ENCODE measurements at places on chromosomes 1 and 21.
A peak's percentile ranks its signal among the peaks of the same experiment; 100 is the strongest.

DNA sequence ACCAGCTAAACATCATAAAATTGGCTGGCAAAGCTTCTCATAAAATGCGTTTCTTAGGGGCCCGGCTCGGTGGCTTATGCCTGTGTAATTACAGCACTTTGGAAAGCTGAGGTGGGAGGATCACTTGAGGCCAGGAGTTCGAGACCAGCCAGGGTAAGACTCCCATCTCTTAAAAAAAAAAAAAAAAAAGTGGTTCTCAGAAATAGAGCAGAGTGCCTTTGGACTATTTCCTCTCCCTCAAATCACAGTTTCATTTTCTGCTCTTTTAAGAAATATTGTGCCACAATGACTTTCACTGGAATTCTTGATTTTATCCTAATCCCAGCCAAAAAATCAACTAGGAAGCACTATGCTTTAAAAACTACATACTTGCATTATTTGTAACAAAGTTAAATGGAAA lies 13.3 kb downstream of the HSF2BP start:
- DNase-seq = no peak

GRCh38 chr1:210907251-210907805 lies 226.6 kb downstream of the KCNH1 start:
- no peak for DNase-seq

DNA sequence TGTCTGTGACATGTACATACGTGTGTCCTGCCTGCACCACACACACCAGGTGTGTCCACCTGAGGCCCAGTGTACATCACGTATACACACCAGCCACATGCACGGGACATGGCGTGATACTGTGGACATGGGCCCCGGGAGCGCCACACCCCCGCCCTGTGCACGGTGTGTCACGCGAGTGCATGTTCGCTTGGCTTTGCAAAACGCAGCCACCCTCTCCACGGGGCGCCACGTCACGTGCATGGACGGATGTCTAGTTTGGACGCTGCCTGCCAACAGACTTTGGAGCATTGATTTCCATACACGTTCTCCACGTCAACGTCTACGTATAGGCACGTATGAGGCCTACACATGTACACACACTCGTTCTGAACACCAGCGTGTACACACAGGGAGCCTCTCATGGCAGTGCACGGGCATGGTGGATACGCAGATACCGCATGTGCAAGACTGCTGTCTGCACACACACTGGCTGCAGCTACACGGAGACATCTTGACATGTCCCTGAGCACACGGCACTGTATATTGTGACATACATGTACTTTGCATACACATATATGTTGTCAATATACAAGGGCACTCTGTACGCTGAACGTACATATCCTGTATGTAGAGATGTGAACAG lies 2.7 kb downstream of the TMEM240 start:
- DNase-seq = no peak

GRCh38 chr1:243890576-243890975 lies 40.5 kb upstream of the AKT3 start:
- DNase-seq = no peak

GRCh38 chr21:44059710-44060109 lies 47.5 kb upstream of the PWP2 start:
- no peak for DNase-seq

- DNase-seq = no peak
These were observed 19.4 kb downstream of the TMEM81 start for GRCh38 chr1:205064741-205065316.

DNA sequence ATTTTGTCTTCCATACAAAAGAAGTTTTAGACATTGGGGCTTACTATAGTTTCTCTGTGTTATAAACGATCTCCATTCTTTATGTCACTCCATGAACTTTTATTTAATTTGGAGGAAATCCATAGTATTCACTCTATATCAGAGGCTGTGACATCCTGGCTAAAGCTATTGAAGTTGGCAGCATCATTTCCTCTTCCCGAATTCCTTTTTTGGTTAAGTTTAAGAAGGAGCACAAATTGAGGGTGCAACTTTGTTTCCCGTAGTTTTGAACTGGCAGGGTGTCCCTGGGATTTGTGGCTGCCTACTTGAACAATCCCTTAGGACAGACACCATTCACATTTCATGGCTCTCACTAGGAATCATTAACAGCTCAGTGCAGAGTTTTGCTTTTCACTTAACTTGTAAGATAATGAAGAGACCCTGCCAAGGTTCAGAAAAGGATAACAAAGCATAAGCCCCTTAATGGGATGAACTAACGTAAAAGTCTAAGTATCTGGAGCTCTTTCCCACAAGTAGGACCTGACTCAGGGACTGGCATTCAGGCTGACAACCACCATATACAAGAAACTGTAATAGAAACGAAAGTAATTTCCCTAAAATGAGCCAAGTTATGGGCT lies 13.9 kb downstream of the S1PR1 start:
- DNase-seq = no peak

DNA sequence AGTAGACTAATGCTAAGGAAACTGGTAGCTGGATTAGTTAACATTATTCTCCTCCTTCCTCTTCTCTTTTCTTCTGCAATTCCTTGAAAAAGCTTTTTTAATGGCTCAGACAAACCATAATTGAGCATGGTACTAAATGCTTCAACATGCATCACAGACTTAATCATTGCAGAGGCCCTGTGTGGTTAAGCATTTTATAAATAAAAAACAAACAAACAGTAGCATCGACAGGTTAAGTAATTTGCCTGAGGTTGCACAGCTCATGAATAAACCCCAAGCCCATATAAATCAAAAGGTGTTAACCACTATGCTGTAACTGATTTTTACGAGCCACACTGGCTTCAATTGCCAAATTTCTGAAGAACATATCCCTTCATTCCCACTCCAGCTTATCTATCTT lies 462.1 kb downstream of the LMO4 start:
- no peak for DNase-seq

- peak; percentile 45 for DNase-seq
These were observed at the start of gene CROCC for GRCh38 chr1:16921391-16922185. Gene CROCC, plus strand, starts transcription at chr1:16921931. Its CDS starts 88 bp downstream, at chr1:16922019.

DNA sequence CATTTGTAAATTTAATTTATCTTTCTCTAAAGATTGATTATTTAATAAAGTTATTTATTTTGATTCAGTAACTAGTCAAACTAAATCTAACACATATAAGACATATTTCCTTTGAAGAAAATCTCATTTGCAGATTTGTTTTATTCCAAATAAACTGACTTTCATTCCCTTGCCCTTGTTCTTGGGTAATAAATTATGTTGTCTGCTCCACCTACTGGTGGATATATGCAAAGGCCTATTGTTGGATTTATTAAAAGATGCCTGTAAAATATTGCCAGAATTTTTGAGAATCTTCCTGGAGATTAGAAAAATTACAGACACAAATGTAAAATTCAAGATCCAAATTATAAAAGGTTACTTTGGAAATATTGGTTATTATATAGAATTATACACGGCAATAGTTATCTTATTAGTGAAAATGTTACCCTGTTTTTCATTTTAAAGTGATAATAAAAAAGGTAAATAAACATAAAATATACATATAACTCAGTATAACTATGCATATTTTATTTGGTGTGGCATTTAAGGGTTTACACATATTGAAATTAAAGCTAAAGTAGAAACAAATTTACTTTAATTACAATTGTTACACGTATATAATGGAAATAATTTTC lies 116.1 kb downstream of the SPATA17 start:
- DNase-seq = peak; percentile 8

GRCh38 chr1:152461544-152461943 lies 47.5 kb upstream of the CRNN start:
- peak; percentile 81 for DNase-seq

GRCh38 chr1:9300573-9300972 lies 7.9 kb downstream of the SPSB1 start:
- no peak for DNase-seq

- DNase-seq = no peak
These were observed 29.4 kb upstream of the CSF1 start for GRCh38 chr1:109880971-109881894.

GRCh38 chr1:119564548-119564947 lies 57.5 kb downstream of the HSD3B1 start:
- DNase-seq = no peak

GRCh38 chr1:210438928-210439841 lies 110.5 kb downstream of the HHAT start:
- DNase-seq = no peak

DNA sequence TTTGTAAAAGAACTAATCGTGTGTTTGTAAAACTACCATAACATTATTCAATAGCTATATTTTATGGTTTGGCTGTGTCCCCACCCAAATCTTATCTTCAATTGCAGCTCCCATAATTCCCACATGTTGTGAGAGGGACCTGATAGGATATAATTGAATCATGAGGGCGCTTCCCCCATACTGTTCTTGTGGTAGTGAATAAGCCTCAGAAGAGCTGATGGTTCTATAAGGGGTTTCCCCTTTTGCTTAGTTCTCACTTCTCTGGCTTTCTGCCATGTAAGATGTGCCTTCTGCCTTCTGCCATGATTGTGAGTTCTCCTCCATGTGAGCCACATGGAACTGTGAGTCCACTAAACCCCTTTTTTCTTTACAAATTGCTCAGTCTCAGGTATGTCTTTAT lies 1372.3 kb downstream of the AMY1C start:
- no peak for DNase-seq

DNA sequence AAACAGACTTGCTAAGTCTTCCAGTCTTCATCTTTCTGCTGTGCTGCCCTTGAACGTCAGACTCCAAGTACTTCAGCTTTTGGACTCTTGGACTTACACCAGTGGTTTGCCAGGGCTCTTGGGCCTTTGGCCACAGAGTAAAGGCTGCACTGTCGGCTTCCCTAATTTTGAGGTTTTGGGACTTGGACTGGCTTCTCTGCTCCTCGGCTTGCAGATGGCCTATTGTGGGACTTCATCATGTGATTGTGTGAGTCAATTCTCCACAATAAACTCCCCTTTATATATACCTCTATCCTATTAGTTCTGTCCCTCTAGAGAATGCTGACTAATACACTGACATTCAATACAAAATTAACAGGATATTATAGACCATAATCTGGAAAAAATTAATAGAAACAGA lies 628.1 kb downstream of the PLPP3 start:
- DNase-seq = no peak

- peak; percentile 75 for DNase-seq
These were observed 5.1 kb downstream of the PMF1 start for GRCh38 chr1:156217871-156218270.

DNA sequence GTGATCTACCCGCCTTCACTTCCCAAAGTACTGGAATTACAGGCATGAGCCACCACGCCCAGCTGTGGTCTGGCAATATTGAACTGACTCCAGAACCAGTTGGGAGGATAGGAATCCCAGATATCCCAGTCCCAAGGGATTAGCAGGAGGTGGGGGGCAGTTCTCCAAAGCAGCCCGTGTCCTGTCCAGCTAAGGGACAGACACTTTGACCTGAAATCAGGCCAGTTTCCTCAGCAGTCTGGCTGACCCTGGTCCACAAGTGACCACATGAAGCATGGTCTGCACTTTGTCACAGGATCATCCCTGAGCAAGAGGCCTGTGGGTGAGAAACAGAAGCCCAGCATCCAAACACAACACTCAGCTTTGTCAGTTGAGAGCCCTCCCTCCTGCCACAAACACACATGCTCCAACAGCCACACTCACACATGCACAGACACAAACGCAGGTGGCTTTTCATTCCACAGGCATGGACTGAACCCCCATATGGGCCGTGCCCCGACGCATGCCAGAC lies 2.7 kb upstream of the FDPS start:
- DNase-seq = no peak

- DNase-seq = no peak
These were observed 97.5 kb upstream of the ARHGEF16 start for GRCh38 chr1:3356827-3357460.

GRCh38 chr21:39613041-39613934 lies 548 bp downstream of the B3GALT5 start:
- no peak for DNase-seq

GRCh38 chr1:70311369-70311768 lies 43.2 kb downstream of the ANKRD13C start:
- DNase-seq = no peak

DNA sequence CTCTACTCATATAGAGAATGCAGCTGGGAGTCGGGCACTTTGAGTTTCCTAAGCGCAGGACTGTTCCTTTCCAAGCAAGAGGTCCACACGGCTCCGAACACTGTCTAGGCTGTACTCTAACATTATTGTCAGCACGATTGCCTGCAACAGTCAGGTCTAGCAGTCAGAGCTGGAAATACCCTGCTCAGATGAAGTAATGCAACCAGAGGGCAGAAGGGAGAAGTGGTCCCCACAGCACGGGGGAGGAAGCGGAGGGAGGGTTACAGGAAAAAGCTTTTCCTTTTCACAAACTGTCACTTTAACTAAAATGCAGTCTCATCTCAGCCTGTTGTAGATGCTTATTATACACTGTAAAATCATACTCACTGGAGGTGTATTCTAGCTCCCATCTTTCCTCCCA lies 98.9 kb upstream of the SLC44A3 start:
- DNase-seq = peak; percentile 15

Measured in CD4-positive, alpha-beta T cell treated with Interleukin-21 for 1 hour (primary cell).